CD4-positive, alpha-beta T cell treated with Interleukin-17A for 4 hours (primary cell): ENCODE measurements at places on chromosomes 1 and 21.

- DNase-seq: no peak
Observed at GRCh38 chr1:37415611-37416244, 58.7 kb upstream of the ZC3H12A start.

DNA sequence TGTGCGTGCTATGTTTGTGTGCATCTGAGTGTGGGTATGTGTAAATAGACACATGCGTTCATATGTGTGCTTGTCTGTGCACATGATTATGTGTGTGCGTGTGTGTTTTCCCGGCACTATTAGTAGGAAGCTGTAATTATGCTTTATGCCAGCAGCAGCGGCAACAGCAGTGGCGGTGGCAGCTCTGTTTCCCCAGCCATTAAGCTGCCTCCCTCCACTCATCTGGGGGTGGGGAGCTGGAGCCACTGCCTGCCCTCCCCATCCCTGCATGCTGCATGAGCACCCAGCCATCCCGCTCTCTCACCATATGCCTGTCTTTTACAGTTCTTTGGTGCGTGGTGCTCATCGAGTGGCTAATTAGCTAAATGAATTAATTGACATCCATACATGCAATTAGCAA lies 30.5 kb upstream of the ACOT11 start:
- DNase-seq: no peak

GRCh38 chr1:39297551-39297950 lies 93.1 kb downstream of the MACF1 start:
- no peak for DNase-seq

- DNase-seq: no peak
Observed at GRCh38 chr1:78603206-78603605, 17.0 kb upstream of the IFI44L start.

DNA sequence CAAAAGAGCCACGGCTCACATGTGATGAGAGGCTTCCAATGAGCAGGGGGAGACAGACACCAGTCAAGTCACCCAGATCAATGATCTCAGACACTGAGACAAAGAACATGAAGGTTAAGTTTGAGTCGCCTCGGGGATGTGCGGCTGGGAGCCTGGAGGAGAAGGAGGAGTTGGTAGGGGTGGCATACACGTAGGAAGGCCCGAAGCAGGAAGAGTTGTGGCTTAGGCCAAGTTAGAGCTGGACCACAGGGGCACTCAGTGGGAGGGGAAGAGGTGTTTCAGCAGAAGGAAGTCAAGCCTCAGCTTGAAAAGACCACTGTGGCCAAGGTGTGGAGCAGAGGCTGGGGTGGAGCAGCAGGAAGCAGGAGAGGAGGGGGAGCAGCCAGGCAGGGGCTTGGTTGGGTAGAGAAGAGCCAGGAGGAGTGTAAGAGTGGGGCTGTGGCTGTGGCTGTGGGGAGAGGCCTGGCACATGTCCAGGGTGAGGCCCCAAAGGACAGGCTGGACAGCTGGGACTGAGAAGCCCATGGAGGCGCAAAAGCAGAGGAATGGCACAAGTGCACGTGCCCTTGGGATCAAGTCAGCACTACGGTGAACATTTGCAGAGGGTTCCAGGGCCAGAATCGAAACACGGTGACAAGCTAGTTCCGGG lies 27.6 kb downstream of the CTNNBIP1 start:
- no peak for DNase-seq

- no peak for DNase-seq
Observed at GRCh38 chr1:108316545-108316944, 72.7 kb upstream of the NBPF4 start.

- no peak for DNase-seq
Observed at GRCh38 chr1:110188035-110188618, 22.0 kb upstream of the KCNC4 start.

DNA sequence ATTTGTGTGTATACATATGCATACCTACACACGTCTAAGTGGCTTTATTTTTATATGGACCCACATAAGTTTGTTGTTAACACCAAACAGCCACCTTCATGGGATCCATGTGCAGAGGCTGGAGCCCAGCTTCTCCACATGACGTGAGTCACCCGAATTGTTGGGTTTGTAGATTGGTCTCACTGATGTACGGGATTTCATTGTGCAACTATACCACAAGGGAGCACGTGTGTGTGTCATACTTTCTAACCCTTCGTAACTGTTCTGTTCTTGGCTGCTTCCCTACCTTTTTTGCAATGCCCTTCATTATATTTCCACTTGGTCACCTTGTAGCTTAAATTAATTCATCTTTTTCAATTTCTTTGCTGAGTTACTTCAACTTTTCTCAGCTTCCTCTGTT lies 21.0 kb downstream of the SPRTN start:
- DNase-seq: no peak

DNA sequence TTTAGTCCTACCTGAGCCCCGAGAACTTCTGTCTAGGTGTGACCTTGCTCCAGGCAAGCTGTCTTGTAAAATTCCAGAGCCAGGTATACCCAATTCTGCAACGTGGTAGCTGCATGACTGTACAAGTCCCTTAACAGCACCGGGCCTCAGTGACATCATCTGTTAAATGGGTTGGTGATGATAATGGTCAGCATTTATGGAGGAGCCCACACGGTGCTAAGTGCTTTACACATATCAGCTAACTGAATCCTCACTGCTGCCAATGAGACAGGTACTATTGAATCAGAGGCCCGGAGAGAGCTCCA lies 37.2 kb upstream of the PADI1 start:
- no peak for DNase-seq

GRCh38 chr1:99728494-99729235 lies 37.8 kb downstream of the FRRS1 start:
- DNase-seq: no peak

GRCh38 chr1:224219612-224220059 lies 36.6 kb downstream of the DEGS1 start:
- no peak for DNase-seq

DNA sequence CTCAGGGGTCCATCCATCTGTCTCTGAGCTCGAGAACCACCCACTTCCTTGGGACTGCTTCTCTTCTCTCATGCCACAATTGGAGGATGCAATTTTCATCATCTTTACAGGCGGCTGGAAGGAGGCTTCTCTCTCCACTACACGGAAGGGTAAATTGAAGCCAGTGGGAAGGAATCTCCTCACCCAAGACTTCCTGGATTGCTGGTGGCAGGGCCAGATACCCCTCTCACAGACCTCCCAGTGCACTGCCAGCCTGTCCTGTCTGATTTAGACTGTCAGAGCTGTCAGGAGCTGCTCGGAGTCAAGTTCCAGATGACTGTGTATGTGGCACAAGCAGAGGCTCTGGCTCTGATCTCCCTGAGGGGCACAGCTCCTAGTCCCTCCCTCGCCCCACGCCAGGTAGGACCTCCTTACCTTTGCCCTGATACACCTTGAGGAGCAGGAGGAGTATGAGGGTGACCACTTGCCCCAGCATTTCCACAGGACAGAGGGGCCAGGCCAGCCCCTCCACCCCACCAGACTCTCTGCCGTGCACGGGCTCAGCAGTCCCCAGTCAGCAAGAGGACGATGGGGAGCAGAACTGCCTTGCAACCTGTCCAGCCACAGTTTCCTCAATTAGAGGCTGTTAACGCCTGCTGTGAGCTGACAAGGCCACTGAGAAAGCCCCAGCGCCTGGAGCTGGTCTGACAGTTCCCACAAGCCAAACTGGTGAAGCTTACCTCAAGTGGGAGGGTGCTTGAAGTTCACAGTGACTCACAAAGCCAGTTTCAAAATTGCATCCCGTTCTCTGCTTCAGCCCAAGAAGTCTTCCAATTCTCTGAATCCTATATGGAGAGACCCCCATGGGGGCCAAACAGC lies at the start of gene CD244:
Gene CD244, minus strand, starts transcription at position 685 of the 858 bp plus-strand sequence. Its CDS starts 210 bp downstream, at position 475.
- peak; percentile 57 for DNase-seq

- no peak for DNase-seq
Observed at GRCh38 chr1:36149973-36150295, 648 bp upstream of the TRAPPC3 start.

GRCh38 chr1:98478121-98478520 lies 183.4 kb upstream of the SNX7 start:
- no peak for DNase-seq

DNA sequence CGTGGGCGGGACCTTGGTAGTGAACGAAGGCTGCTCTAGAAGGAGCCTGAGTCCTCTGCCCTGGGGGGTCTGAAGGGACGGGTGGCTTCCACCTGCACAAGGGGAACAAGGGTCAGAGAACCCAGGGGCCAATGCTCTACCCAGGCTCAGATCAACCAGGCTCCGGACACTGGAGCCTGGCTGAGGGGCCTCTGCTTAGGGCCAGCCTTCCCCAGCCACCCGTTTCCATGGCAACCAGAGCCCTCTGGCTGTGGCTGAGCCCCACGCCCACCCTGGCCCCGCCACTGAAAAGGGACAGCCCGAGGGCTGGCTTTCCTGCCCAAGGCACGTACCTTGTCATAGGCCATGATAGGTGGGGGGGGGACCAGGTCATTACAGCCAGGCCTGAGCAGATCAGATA lies 724.6 kb downstream of the PTPRU start:
- DNase-seq: no peak

DNA sequence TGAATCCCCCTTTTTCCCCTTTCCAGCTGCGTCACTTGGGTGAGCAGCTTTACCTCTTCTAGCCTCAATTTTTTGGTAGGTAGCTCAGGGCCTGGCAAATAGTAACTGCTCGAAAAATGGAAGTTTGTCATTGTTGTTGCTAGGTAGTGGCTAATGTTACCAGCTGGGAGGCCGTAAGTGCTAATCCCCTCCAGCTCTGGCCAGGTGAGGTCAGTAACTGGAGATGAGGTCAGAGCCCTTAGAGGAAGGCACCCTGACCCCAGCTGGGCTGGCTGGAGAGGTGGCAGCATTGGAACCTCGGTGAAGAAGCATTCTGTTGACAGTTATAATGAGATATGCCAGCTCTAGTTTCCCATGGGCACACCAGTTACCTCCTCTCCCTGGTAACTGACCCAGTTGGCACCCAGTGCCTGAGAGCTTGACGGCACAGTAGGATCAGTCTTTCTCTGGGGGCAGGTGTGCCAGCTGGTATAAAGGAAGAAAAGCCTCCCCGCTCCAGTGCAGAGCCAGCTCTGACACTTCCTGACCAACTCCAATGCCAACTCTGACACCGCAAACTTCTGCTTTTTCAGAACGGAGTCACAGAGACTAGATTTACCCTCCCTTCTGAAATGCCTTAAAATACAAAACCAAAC lies 35.0 kb upstream of the SLC2A1 start:
- DNase-seq: no peak

GRCh38 chr1:173603056-173603591 lies at the start of gene SLC9C2:
TSS of gene SLC9C2 (minus strand) at chr1:173603072. CDS start at chr1:173601776, 1,296 bp downstream.
- no peak for DNase-seq

DNA sequence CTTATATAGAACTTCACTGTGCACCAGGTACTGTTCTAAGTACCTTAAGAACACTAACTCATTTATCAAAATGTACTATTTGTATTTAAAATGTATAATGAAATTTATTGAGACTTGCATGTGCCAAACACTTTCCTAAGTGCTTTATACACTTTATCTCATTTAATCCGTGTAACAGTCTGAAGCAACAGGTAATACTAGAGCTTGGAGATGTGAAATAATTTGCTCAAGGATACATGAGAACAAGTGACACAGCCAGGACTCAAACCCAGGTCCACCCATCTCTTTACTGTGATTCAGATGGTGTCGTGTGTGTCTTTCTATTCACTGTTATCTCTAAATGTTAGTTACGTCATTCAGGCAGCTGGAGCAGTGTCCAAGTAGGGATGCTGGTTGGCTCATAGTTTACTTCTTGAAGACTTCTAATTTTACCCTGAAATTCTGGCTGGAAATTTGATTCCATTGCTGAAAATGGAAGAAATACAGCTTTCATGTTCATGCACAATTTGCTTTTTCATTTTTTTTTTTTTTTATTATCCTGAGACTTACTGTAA lies 169.7 kb upstream of the UBE2U start:
- no peak for DNase-seq

GRCh38 chr1:10962483-10962882 lies 50.0 kb upstream of the TARDBP start:
- no peak for DNase-seq

DNA sequence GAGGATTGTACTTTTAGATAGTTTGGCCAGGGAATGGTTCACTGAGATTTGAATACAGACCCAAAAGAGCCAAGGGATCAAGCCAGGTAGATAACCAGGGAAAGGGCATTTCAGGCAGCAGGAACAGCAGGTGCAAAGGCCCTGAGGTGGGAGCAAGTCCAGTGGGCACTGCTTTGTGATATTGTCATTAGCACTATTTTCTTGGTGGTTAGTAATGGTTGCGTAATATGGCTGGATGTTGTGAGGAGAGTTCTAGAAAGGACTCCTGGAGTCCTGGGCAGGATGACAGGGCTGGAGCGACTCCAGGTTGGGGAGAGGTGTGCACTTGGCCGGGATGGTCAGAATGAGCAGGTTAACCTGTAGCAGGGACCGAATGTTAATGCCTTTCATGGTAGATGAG lies 4.4 kb downstream of the AZIN2 start:
- DNase-seq: no peak

DNA sequence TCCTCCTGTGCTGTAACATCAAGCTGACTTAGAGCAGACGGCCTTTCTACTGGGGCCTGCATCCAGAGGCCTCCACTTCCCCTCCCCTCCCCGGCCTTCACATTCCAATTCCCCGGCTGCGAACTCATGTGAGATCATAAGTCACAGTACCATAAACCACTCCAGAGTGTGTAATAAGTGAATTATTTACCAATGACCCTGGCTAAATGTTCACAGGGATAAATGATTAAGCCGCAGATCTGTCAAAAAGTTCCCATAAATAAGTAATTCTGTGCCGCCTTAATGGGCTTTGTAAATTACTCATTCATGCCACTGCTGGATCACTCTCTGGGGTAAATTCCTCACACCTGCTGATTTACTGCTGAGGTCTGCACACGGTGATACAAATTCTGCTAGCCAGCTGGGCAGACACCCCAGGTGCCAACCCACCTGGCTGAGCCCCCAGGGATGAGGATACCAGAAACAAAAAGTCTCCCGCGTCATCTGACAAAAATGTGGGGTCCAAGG lies 27.4 kb upstream of the KIRREL1 start:
- no peak for DNase-seq
